ENCODE measurements at places on chromosomes 3 and 15.

- no peak for DNase-seq
These were observed 31.3 kb upstream of the CCDC54 start for GRCh38 chr3:107345822-107346405.

DNA sequence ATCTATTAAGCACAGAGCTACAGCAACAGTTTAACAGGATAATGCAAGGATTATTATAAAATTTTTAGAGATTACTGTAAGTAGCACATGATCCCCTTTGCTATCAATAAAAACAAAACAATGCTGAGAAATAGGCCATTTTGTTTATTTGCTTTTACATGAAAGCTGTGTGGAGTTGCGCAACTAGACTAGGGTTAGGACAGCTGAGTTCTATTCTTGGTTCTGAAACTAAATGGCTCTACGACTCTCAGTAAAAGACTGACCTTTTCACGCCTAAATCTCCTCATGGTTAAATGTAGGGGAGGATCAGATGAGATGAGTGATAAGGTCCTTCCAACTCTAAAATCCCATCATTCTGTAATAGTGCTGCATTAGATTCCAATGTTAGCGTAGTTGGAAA is 25.0 kb downstream of the KCNMB2 start:
- no peak for DNase-seq

- DNase-seq, result peak; percentile 77
These were observed 56.3 kb downstream of the IL20RB start for GRCh38 chr3:137013951-137014688.

GRCh38 chr3:54296531-54296930 is 174.2 kb downstream of the CACNA2D3 start:
- no peak for DNase-seq

- no peak for DNase-seq
These were observed 14.8 kb downstream of the FANCD2 start for GRCh38 chr3:10041034-10041433.

DNA sequence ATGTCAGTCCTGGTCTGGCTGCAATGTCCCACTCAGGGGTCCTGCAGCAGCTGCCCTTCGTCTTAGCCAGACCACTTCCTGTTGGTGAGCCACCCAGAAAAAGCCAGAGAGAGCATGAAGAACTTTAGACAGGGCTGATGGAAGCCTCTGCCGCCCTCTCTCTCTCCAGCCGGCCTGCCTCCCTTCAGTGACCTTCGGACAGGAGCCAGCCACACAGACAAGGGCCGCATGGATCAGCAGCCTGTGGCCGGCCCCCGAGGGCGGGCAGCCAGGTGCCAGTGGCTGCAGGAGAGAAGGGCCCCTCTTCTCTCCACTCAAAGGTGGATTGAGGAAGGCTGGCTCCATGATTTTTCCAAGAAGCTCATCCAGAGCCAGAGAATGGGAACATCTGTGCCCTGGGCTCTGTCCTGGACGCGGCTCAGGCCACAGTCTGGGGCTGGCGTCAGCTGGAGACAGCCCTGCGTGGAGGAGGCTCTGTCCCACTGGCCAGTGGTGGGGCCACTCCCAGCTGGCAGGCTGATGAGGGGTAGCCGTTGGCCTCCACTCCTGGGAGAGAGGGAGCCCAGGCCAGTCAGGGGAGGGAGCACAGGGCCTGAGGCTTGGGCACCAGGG is 42.9 kb downstream of the ISG20 start:
- DNase-seq, result no peak

DNA sequence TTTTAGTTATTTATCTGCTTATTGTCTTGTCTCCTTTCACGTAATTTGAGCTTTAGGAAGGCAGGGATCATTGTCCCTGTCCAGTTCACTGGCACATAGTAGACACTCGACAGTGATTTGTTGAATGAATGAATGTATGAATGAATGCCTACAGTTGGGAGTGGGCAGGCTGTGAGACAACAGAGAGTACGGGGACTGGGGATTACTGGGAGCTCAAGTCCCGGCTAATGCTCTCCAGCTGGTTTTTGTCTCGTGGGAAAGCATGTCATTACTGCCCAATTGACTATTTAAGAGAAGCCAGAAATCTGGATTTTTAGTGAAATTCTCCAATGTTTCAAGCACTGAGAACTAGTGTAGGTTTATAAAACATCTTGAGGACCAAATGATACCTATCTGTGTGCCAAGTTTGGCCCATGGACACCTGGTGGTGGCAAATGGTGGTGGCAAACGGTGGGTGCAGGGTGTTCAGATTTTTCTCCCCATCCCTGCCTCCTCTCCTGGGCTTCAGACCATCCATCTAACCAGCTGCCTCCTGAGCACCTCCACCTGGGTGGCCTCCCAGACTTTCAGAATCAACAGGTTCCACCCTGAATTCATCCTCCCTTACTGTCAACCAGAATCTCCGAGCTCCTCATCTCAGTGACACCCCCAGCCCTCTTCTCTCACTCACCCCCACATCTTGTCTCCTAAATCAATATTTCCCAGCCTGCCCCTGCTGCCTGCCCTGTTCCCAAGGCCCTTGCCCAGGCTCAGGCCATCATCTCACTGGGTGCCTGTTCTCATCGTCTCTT is 36.2 kb upstream of the TRH start:
- no peak for DNase-seq

DNA sequence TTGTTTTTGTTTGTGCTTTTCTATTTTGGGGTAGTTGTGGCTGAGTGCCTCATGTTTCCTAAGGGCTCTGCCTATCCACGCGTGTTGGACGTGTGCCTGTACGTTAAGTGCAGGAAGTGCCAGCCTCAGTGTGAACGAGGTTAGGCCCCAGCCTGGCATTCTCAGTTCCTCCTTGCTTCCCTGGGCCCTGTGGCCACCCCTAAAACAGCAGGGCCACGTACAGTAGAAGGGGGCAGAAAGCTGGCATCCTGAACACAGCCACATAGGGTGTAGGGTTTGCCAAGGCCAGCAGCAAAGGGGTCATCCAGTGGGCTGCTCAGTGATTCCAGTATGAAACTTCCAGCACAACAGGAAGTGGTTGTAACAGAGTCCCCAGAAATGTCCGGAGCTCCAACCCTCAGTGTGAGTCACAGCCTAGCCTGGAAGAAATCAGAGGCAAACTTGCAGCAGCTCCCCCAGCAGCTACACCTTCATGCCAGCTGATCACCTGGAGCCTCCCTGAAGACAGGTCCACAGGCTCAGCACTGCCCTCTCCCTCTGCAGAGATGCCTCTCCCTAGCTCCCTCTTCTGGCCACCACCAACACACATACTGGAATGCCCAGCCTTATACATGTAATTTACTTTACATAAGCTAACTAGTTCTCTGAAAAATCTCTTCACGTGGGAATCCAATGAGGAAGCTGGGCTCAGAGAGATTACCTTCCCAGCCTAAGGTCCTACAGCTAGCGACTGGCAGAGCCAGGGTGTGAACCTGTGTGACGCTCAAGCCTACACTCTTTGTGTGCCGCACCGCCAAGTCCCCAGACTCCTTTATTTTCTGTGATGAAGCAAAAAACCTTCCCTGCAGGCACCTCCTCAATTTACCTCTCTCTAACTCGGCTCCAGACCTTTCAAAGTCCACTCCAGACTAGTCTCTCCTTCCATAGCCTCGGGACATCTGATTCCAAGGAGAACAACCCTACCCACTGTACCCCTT is 26.6 kb downstream of the ILDR1 start:
- peak; percentile 60 for DNase-seq

GRCh38 chr3:14614189-14614588 is 37.4 kb upstream of the CCDC174 start:
- no peak for DNase-seq

- DNase-seq, result no peak
These were observed 152.4 kb upstream of the DPH6 start for GRCh38 chr15:35698331-35698730.

- no peak for DNase-seq
These were observed 24.7 kb upstream of the HHLA2 start for GRCh38 chr3:108271626-108272025.

DNA sequence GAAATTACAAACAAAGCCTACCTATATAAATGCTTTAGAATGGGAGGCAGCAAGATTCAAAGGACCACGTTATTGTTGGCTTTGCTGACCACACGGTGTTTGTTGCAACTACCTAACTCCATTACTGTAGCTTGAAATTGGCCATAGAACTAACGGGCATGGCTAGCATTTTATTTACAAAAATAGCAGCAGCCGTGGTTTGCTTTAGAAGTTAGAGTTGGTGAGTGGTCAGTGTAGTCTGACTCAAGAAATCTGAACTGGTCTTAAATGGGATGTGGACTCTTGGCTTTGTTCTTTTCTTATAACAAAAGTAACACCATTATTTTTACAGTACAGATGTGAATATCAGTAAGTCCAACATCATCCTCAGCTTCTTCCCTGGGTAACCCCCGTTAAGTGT is 10.6 kb downstream of the ATP1B3 start:
- DNase-seq, result no peak

GRCh38 chr15:61299075-61299763 is 70.1 kb upstream of the RORA start:
- DNase-seq, result no peak

- no peak for DNase-seq
These were observed 19.9 kb downstream of the ALDH1L1 start for GRCh38 chr3:126160243-126161210.

DNA sequence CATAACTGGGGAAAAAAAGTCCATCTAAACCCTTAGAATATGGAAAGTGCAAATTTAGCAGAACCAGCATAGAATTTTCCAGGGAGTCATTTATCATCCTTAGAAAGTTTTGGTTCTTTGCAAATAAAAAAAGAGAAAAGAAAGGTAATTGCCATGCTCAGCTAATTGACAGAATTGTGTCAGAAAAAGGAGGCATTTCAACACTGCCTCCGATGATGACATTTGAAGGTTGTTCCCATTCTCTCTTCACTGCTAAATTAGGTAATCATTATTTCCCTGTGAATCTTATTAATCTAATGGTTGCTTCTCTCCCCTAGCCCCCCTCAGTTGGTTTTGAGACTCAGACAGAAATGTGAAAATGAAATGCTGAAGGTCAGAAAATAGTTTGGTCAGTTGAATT is 139.2 kb downstream of the PDCD6IP start:
- peak; percentile 53 for DNase-seq

DNA sequence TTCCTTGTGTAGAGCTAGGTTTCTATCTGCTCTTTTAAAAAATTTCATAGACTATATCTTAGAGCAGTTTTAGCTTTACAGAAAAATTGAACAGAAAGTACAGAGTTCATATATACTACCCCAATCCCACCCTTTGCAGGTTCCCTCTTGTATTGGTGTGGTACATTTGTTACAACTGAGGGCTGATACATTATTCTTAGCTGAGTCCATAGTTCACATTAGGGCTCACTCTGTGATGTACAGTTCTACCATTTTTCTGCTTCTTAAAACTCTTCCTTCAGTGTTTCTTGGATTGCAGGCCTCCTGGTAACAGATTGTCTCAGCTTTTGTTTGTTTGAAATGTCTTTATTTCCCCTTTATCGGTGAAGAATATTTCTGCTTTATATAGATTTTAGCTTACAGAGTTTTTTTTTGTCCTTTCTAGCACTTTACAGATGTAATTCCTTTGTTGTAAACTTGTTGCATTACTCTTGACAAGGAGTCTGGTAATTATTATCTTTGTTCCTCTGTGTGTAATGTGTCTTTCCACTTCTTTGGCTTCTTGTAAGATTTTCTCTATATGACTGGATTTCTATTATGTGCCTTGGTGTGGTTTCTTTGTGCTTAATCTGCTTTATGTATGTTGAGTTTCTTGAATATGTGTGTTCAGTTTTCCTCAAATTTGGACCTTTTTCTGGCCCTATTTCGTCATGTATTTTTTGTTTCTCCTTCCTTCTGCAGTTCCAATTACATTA is 25.3 kb downstream of the MEF2A start:
- no peak for DNase-seq

- DNase-seq, result peak; percentile 21
These were observed 284.8 kb downstream of the OTOL1 start for GRCh38 chr3:161781381-161781780.

- DNase-seq, result peak; percentile 37
These were observed 2.1 kb upstream of the SRPRB start for GRCh38 chr3:133803469-133803868.

- no peak for DNase-seq
These were observed 22.3 kb upstream of the PSTPIP1 start for GRCh38 chr15:76972389-76973361.

DNA sequence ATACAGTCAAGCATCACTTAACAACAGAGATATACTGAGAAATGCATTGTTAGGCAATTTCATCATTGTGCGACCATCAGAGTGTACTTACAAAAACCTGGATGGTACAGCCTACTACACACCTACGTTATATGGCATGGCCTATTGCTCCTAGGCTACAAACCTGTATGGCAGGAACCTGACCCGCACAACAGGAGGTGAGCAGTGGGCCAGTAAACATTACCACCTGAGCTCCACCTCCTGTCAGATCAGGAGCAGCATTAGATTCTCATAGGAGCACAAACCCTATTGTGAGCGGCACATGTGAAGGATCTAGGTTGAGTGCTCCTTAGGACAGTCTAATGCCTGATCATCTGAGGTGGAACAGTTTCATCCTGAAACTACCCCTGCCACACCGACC is 89.7 kb downstream of the SCAPER start:
- DNase-seq, result no peak

DNA sequence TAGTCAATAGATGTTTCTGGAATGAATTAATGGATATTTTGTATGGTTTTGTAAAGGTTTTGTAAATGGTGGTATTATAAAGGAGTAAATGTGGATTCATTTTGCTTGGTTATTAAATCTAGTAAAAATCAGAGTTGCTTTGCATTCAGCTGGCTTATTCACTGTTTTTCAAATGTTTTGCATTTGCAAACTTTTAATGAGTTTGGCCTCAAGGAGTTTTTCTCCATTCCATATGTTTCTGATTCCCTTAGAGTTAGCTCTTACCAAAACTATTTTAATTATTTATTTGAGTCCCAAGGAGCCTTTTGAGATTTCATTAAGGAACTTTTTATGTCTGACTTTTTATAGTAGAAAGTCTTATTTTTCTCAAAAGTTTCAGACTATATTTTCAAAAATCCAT is 992.2 kb downstream of the DIPK2A start:
- DNase-seq, result no peak

- no peak for DNase-seq
These were observed 727.7 kb downstream of the ROBO1 start for GRCh38 chr3:79040091-79040490.

DNA sequence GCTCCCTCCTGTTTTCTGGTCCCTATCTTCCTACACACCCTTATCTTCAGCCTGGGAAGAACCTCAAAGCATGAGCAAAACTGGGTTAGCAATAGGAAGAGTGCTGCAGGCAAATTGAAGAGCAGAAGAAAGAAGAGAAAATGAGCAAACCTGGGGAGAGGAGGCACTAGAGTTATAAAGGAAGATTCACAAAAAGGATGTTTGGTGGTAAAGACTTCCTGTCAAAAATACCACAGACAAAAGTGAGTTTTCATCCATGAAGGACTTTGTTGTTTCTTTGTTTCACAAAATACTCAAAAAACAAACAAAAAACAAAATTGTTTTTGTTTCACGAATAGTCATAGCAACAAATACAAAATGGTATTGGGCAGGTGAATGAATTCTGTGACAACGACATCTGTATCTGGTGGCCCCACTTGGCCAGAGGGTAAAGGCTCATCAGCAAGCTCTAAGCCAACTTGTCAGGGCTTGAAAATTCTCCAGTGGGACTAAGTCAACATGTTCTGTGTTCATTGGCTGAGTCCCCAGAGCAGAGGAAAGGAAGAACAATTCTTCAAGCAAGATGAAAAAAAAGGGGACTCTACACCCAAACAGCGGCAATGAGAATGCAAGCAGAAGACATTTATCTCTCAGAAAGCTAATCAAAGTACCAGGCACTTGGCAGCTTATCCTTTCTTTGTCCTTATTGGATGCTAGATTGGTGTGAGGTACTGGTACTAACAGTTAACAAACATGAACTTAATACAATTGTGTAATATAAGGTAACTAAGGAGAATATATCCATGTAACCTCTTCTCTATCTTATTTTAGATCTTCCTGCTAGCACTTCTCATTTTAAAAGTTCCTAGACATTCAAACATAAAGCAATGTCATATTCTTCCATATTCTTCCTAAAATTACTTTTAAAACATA is 9.7 kb downstream of the ATP8B4 start:
- no peak for DNase-seq

Data from inflammatory macrophage treated with lipopolysaccharide for 1 hour (primary cell).